ENCODE measurements at places on chromosomes 6 and 20.
A peak's percentile ranks its signal among the peaks of the same experiment; 100 is the strongest.

DNA sequence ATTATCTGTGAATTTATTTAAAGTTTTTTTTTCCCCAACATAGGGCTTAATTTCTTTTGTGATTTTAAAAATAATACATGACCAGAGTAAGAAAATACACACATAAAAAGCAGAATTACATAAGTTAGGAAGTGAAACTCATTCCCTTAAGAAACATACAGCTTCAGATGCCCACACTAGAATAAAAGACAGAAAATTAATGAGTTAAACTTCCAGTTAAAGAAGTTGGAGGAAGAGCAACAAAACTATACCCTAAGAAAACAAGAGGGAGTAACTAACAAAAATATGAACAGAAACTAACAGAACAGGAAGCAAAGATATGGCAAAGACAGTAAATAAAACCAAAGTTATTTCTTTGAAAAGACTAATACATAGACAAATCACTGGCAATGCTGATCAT, 107.6 kb upstream of the CEP85L start:
- no peak for DNase-seq

DNA sequence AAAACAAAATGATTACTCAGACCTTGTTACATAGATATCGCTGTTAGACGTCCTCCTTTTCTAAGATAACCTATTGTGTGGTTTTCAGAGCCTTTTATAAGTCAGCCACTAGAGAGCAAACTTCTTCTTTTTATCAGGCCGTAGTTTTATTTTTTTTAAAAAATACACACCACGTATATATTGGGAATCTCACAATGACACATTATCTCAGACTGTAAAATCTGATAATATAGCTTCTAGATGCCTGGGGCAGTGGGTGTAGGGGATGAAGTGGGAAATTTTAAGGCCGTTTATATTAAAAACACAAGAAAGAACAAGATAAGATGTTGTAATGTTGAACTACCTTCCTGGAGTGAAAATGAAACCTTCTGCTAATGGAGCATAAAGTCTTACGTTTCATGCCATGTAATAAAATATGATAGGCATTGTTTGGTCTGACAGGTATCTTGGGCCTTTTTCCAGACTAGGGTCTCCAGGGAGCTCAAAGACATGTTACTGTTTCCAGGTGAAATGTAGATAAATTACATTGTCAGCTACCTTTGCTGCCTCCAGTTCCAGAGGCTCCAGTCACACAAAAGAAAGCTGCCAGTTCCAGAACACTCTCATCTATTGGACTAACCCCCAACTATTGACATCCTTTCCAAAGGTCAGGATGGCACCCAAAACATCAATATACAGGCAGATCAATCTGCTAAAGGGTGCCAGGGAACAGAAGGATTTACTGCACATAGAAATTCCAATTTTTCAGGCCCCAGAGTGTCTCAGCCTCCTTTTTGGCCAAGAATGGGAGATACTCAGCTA, 130.2 kb upstream of the AKIRIN2 start:
- DNase-seq, result peak; percentile 31

DNA sequence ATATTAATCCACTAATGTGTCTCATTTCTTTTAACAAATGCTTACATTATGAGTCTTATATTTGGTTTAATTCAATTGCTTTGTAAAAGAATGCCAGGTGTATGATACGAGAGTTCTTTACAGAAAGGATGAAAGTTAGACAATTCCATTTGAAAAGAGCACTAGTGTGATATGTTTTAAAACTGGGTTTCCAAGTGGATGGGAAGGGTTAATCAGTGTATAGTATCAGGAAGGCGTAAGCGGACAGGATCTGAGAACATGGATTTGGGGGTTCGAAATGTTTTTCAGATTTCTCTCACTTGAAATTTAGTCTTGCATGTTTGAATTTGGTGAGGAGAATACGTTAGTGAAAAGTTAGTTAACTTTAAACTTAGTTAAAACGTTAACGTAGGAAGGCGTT, 2.6 kb downstream of the FOXO3 start:
- no peak for DNase-seq

DNA sequence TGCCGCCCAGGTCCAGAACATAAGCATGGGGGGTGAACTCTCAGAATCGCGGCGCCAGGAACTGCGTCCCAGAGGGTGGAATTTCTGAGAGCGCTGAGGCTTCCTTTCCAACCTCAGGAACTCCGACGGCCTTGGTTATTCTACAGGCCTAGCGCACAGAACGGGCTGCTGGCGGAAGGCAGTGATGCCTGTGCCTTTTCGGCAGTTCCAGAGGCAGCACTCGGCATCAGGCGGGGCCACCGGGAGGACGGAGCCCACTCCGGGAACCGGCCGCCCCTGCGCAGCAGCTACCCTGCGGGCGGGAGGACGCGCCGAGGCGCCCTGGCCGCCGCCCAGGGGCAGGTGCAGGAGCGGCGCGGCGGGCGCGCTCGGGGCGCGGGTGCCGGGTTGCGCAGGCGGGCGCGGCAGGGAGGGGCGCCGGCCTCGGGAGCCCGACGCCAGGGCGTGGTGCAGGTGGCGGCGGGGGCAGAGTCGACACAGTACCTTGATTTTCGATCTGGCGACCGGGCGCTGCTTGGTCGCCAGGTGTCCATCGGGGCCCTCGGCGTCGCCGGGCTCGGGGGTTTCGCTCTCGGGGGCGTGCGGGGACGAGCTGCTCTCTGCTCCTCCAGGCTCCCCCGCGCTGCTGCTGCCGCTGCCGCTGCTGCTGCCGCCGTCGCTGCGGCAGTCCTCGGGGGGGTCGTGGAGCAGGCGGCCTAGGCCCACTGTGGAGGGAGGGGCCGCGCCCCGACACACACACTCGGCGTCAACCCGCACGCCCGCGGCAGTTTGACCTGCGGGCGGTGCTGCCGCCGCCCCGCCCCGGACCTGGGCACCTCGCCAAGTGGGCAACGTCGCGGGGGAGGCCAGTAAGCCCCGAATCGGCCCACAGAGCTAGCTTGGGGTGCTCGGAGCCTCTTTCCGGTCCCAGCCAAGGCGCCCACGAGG, 1.3 kb downstream of the OVOL2 start:
- DNase-seq, result peak; percentile 79

DNA sequence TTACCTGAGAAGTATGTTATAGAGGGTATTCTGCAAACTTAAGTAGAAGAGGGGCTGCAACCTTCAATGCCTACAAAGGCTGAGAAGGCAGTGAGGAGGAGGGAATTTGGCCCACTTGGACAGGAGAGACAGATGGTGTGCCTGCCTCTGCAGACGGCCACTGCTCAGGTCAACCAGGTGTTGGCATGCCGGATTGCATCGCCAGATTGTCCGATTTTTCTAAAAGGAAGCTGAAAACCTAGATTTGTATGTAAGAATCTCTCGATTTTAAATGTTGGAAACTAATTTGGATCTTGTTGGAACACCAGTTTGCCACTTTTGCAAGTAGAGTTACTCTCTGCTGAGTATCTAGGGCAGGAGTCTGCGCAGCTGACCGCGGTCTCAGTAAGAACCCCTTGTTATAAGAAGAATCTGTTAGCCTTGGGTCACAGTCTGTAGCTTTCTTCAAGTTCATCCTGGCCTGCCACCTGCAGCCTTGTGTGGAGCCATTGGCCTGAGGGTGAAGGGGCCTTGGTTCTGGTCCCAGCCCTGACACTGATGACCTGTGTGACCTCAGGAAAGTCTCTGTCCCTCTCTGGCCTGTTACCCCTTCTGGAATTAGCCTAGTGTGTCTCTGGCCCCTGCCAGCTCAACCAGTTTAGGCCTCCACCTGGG, 54.4 kb downstream of the TGM2 start:
- DNase-seq, result no peak

DNA sequence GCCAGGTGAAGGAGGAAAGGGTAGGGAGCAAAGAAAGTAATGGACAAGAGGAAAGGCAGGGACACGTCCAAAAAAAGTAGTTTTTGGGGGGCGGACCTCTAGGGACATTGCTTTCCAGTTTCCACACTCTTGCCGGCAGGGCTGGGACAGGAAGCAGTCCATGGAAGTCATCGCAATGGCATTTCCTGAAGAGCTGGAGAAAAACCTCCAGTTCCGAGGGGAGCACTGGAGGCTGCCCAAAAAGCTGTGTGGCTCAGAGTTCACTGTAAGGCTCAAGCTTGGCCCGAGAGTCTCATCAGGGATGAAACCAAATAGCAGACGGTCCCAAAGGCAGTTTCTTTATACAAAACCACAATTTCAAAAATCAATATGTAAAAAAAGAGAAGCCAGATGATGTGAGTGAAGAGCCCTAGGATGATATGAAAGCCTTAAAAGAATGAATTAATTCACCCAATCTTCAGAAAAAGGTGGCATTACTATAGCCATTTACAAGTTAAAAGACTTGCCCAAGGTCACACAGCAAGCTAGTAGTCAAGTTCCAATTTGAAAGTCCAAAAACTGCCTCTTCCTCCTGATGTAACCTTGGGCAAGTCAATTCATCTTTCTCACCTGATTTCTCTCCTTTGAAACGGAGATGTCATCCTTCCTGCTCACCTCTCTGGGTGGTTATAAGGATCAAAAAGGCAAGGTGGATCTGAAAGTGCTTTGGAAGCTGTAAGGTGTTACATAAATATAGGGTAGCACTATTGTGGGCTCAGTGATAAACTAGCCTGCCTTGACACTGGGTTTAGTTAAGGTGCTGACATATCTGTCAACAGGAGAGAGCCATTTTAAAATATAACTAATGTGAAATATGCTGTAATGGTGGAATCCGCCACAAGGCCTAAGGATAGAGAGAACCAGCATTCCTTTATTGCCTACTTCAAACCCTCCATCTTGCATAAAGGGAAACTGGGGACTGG, 9.1 kb downstream of the BCL2L1 start:
- DNase-seq, result no peak
